ENCODE measurements at places on chromosomes 2 and 18.

- no peak for DNase-seq
Measured at GRCh38 chr2:7570247-7570646, 653.0 kb downstream of the RNF144A start.

DNA sequence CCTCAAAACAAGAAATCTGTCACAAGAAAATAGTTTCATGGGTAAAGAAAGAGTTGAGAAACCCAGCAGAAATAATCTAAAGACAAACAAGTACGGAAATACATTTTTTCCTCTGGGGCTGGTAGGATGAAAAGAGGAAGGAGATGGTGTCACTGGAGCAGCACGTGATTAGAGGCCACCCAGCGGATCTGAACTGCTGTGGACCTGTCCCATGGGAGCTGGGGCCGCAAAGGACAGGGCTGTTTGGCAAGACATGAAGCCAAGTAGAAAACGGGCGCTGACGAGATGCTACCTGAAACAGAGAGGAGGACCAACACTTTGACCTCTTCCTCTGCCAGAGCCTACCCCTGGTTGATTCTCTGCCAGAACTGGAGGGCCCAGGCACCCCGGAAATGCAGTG is 295.4 kb upstream of the ATP5MC3 start:
- no peak for DNase-seq

- no peak for DNase-seq
Measured at GRCh38 chr18:57811477-57812125, 8.5 kb upstream of the ATP8B1 start.

DNA sequence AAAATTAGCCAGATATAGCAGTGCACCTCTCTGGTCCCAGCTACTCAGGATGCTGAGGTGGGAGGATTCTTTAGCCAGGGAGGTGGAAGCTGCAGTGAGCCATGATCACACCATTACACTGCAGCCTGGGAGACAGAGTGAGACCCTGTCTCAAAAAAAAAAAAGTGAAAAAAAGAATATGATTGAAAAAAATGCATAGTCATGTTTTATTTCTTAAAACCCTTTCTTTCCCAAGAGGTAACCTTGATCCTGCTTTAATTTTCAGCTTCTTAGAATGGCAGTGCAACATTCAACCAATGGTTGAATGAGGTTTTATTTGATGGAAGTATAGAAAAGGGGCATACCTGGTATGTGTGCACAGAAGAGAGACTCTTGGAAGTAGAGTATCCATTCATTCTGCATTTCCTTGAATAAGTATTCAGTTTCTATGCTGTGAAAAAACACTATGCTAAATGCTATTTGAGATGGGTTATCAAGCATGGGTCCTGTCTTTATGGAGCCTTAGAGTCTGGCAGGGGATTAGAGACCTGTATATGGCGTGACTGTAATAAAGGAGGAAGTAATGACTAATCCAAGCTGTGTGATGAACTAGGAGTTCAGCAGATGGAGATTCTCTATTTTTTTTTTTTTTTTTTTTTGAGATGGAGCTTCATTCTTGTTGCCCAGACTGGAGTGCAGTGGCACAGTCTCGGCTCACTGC is 146.3 kb downstream of the WDSUB1 start:
- no peak for DNase-seq

DNA sequence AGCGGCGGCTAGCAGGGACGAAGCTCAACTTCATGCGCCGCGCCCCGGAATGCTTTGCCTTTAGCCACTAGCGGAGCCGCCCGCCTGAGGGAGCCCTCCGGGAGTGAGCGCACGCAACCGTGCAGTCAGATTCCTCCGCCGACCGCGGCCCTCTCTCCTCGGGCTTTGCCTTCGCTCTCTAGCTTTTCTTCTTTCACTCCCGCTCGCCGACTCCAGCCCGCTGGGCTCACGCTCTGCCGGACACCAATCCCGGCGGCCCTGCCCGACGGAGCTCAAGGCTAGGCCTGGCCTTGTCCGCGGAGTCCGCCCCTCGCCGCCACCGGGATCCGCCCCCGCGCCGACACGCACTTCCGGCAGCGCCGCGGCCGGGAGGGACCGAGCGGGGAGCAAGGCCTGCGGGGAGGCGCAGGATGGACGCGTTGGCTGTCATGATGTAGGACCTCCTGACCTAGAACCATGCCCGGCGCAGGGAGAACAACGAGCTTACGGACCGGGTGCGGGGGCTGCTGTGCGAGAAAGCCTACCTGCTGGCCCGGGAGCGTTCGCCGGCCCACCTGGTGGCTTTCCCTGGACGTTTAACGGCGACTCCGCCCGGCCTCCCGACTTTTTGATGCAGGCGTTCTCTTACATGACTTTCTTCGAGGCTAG is 40.8 kb upstream of the AKAIN1 start:
- peak; percentile 82 for DNase-seq

GRCh38 chr2:25936889-25937545 is 45.3 kb downstream of the KIF3C start:
- no peak for DNase-seq

GRCh38 chr18:76657911-76658470 is 162.9 kb upstream of the ZNF516 start:
- DNase-seq, result no peak

- DNase-seq, result no peak
Measured at GRCh38 chr18:25299426-25300300, 52.3 kb downstream of the ZNF521 start.
